NCI-H510A (cell line): ENCODE measurements at places on chromosomes 7 and 10.

DNA sequence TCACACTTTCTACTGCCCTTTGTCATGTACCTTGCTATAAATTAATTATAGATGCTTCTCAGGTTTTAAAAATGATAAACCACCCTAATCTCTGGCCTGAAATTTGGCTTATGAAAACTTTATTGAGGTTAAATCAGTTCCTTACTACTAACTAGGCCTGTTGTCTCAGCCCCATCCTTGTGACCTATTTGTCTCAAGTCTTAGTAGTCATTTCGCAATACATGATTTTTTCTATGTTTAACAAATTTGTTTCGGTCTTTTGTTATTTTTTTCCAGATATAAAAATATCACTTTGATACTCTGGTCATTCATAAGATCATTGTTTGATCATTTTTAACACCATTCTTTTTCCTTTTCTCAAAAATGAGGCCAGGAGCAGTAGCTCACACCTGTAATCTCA, 411.6 kb downstream of the GFRA1 start:
- no peak for DNase-seq

GRCh38 chr10:59234194-59234593, 57.8 kb downstream of the PHYHIPL start:
- DNase-seq, result no peak

GRCh38 chr7:128422842-128423241, 13.1 kb upstream of the IMPDH1 start:
- DNase-seq, result no peak

DNA sequence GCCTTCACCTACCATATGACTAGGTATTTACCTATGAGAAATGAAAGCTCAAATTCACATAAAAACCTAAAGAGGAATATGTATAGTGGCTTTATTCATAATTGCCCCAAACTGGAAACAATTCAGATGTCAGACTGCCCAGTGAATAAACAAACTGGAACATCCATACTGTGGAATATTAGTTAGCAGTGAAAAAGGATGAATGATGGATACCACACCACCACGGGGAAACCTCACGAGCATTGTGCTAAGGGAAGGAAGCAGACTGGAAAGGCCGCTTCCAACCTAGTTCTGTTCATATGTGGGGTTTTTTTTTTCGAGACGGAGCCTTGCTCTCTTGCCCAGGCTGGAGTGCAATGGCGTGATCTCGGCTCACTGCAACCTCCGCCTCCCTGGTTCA, 16.8 kb downstream of the GTF2IRD1 start:
- DNase-seq, result no peak

DNA sequence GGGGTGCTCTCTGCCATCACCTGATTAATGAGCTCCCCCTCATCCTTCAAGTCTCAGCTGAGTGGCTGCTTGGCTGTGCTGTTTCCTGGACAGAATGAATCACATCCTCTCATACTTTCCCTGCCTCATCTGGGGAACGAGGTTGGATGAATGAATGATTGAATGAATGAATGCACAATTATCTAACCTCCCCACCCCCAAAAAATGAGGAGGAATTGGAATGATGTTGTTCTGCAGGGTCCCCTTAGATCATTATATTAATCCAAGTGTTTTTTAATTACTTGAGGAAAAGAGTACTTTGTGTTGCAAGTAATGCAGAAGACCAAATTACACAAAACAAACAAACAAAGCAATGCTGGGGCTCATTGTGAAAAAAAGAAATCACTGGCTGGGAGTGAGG, 240.2 kb downstream of the BUB3 start:
- no peak for DNase-seq
